Right atrium auricular region (tissue), 2 donors: ENCODE measurements at places on chromosomes 12 and 14.

- no peak for DNase-seq
These were observed 143.8 kb downstream of the MED13L start for GRCh38 chr12:116133636-116134214.

- DNase-seq, result no peak
These were observed 75.4 kb downstream of the PAPLN start for GRCh38 chr14:73312687-73313086.

GRCh38 chr12:104175726-104176247 lies 37.8 kb upstream of the NFYB start:
- DNase-seq, result peak; percentile 46

- DNase-seq, result no peak
These were observed 20.1 kb upstream of the RIN3 start for GRCh38 chr14:92493492-92493891.

DNA sequence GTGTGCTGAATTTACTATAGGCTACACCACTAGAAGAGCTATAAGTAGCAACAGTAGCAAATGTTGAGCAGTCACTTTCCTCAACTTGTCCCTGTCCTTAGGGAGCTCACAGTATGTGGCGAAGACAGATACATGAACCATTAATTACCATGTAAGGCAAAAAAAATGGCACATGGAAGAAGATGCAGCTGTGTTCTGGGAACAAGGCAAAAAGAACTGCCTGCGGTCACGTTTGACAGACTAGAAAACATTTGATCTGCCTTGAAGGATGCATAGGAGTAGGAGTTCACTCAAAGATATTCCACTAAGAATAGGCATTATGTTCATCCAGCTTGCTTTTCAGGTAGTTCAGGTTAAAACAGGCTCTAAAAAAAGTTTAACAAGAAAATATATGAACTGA lies 46.5 kb upstream of the IFNG-AS1 start:
- DNase-seq, result no peak
